ENCODE measurements at places on chromosomes 13 and 19.

DNA sequence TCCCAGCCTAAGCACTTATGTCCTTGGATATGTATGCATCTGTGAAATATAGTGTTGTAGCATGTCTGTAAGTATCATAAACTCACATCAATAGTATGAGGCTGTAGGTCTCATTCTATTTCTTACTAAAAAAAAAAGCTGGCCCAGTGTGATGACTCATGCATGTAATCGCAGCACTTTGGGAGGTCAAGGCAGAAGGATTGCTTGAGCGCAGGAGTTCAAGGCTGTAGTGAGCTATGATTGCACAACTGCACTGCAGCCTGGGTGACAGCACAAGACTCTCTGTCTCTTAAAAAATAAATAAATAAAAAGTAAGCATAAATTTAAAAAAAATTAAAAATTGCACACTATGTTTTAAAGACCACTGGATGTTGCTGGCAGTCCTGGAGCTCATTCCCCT lies 79.1 kb upstream of the SPATA13 start:
- no peak for DNase-seq

DNA sequence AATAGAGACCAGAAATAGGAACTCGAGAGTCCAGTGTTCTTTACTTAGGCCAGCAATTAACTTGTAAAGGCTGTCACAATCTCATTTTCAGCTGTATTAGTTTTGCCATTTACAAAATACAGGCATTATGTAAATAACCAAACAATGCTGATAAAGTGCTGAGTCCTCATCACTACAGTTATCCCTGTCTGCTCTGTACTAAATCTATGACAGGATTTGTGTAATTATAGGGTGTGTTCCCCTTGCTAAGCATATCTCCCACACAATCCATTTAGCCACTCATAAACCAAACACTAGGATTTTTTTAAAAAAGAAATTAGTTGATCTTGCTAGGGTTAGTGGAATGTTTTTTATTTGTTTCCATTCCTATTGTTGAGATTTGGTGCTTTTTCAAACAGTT lies 23.2 kb downstream of the PDX1 start:
- DNase-seq: no peak

- no peak for DNase-seq
Observed at GRCh38 chr13:111280226-111280625, 40.2 kb upstream of the TEX29 start.

DNA sequence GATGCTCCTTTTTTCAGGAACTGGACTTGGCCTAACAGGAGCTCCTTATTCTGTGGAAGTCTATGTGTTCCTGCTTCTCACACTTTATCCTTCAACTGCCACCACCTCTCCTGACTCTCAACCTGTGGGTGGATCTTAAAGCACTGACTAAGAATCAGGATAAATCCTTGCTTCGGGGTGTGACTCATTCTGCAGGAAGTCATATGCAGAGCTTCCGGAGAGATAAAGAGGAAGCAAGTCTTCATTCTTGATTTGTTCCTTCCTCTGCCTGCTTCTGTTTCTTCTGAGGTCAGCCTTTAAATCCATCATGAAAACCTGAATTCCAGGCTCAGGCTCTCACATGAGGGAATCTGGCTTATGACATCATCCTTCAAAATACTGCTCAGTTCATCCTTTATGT lies 137.1 kb upstream of the ATXN8OS start:
- DNase-seq: no peak

Data from GM19239 (cell line).